ENCODE measurements at places on chromosomes 6 and 20.

- no peak for DNase-seq
Measured at GRCh38 chr6:144661116-144661806, 376.1 kb downstream of the UTRN start.

DNA sequence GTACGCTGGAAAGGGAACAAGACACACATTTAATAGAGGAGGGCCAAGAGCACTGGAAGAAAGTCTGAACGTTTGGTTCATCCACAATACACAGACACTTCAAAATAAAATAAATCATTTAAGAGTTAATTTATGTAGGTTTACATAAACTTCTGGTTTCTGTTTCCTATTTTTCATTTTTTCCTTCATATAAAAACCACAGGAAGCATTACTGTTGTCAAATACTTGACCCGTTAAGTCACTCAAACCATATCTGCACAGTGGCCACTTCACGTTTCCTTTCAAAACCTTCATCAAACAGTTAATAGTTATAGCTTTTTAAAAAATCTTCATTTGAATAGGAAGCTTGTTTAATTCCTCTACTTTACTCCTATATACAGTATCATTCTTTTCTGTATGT is 257.6 kb upstream of the THEMIS start:
- no peak for DNase-seq

GRCh38 chr6:116812051-116812650 is 16.7 kb downstream of the GPRC6A start:
- no peak for DNase-seq

GRCh38 chr6:101011186-101011585 is 130.1 kb upstream of the ASCC3 start:
- DNase-seq: no peak

DNA sequence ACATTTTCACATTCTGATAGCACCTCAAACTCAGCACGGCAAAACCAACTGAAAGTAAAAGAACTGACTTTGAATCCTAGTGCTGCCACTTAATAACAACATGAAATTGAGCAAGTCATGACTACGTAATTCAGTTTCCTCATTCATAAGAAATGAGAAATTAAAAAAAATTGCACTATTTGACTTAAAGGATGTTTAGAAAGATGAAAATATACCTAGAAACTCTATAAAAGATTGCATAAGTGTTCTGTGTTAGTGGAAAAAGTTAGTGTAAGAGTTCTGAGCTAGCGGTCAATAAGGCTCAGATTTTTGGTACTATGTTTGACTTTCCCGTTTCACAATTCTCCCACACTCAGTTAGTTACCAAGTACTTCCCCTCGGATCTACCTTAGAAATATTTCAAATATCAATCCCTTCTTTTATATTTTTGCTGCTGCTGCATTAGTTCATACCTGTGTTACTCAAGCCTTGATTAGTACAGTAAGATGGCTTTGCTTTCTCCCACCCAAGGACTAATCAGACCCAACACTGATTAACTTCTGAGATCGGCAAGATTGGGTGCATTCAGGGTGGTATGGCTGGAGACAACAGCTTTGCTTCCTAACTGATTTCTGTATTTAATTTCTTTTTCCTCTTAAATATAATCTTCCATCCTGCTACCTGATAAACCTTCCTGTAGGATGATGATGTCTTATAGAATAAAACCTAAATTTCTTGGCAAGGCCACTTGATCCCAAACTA is 25.9 kb downstream of the ECHDC1 start:
- DNase-seq: no peak

- DNase-seq: no peak
Measured at GRCh38 chr6:38215651-38216311, 396.3 kb downstream of the ZFAND3 start.

DNA sequence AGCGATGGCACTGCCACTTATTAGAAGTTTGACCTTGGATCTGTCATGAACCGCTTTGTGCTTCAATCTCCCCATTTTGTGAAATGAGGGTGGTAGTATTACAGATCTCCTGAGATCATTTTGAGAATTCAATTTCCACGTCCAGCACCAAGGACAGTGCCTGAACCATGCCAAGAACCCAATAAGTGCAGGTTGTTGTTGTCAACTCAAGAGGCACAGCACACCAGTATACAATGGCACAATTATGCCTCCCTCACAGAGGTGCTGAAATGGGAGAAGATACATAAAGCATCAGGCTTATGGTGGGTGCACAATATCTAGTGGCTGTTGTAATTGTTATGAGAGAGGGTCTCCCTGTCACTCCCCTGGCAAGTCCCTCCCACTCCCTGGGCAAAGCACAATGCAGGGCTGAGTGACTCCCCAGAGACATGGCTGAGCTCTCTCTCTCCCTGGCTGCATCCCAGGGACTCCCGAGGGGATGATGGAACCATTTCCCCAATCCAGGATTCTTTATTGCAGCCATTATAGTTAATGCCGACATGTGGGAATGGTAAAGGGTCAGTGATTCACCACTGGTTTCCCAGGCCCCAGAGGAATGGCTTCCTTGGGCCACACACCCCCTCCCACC is 78.7 kb downstream of the CDH22 start:
- no peak for DNase-seq

DNA sequence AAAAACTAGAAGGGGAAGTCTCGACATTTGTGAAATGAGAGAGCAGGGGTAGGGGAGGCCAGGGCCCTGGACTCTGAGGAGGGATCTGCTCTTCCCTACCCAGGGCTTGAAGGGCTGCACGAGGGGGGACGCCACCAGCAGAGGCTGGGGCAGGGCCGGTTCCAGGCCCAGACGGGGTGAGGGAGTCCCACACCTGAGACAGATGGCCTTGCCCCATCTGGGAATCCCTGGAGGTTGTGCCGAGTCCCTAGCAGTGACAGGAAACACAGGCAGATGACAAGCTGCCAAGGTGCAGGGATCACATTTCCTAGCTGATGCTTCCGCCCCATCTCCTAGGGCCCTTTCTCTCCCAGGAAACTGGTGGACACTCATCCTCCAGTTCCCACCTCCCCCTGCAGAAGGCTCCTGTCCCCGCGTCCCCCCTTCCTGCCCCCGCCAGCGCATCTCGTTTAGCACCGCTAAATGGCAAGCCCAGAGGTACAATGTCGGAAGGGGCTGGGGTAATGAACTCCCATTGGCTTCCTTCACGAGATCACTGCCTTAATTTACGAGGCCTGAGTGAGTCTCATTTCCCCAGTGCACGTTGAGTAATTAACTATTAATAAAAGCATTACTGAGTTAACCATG is 35.2 kb upstream of the CDH22 start:
- no peak for DNase-seq

DNA sequence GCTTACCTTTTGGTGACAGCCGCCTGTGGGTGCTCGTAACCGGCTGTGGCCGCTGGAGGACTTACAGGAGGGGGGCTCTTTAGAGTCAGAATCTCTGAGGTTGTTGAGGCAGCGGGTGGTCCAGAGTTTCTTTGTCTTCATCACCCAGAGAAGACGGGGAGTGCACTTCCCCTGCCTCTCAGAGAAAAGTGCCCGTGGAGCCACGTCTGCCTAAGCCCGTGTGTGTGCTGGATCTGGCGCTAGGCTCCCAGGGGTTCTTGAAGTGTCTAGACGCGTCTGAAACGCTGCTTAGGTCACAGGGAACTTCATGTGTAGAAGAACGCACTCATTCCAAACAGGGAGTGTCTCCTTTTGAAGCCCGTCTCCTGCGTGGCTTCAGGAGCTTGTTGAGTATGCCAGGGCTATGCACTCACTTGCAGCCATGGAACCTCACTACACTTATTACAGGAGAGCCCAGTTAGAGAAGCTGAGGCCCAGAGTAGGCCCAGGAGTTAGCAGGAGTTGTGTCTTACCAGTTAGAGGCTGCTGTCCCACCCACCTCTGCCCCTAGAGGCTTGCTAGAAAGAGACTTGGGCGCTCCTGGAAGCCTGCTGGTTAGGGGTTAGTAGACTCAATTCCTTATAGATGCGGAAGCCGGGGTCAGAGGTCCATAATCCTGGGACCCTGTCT is 1.3 kb downstream of the LSM14B start:
- DNase-seq: no peak

DNA sequence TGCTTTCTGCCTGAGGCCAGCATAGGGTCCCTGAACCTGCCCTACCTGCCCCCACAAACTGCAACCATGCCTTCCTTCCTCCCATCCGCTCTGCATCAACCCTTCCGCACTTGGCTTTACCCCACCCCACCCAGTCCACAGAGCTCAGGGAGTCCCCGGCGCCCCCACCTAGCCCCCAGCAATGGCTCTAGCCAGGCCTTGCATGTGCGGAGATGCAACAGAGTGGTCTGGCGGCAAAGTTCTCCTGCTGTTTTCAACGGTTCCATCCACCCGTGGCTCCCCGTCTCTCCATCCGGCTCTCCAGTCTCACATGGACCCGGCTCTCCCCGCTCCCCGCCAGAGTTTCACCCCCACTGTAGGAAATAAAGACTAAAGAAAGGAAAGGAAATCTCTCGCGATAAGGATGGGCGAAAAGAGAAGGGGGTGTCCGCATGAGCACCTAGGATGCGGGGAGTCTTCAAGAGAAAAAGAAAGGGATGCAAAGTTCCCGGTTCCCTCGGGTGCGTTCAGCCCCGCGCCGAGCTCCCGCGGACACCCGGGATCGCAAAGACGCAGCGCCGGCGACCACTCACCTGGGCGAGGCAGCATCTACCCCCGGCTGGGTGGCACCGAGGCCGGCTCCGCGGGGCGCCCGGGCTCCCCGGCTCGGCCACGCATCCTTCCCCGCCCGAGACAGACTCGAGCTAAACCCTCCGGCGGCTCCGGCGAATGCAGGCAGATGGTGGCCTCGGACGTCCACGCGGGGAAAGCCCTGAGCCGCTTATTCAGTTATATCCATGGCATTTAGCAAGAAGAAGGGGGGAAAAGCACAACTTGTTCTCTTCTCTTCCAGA is 579 bp downstream of the LRFN2 start:
- DNase-seq: no peak

GRCh38 chr6:7687145-7688111 is 38.5 kb upstream of the BMP6 start:
- DNase-seq: no peak

DNA sequence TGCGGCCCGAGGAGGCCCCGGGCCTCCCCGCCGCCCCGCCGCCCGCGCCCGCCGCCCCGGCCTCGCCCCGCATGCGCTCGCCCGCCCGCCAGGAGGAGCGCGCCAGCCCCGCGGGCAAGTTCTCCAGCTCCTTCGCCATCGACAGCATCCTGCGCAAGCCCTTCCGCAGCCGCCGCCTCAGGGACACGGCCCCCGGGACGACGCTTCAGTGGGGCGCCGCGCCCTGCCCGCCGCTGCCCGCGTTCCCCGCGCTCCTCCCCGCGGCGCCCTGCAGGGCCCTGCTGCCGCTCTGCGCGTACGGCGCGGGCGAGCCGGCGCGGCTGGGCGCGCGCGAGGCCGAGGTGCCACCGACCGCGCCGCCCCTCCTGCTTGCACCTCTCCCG is 1.5 kb downstream of the FOXQ1 start:
- no peak for DNase-seq

DNA sequence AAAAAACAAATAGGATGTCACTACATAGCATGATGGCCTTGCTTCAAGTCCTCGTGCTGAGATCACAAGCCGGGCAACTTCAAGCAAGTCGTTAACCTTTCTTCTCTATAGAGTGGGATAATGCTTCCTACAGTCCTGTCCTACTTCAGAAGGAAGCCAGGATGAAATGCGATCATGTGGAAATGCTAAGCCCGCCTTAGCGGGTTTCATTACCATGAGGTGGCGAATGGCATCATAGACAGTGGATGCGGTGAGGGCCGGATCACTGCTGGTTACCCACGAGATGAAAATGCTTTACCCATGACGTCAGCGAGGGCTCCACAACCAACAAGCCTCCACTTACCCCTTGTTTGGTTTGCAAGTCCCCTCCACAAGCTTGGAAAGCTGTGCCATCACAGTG is 206.4 kb downstream of the TBXT start:
- no peak for DNase-seq

DNA sequence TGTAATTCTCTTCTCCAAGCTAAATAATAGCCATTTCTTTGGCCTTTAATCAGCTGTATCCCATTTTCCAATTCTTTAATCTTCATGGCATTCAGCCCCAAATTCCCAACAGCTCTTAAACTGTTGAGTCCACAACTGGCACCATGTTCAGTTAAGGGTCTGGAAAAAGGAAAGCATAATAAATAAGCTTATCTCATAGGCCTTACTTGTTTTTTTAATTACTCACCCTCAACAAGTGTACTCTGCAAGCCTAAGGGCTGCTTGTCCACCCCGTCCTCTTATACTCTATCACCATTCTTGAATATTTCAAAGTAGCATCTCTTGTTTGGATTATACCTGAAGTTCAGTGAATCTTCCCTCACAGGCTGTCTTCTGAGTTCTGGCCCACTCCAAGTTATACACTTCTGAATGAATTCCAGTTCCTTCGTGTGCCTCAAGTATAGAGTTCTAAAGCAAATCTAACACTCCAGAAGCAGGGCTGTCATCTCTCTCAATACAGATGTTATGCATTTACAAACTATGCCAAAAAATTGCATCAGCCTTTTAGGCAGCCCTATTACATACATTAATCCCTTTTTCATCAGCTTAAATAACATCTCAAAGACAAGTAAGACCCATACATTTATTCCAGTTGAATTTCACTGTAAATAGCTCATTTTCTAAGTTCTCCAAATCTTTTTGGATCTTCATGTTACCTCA is 98.7 kb downstream of the COL21A1 start:
- no peak for DNase-seq

DNA sequence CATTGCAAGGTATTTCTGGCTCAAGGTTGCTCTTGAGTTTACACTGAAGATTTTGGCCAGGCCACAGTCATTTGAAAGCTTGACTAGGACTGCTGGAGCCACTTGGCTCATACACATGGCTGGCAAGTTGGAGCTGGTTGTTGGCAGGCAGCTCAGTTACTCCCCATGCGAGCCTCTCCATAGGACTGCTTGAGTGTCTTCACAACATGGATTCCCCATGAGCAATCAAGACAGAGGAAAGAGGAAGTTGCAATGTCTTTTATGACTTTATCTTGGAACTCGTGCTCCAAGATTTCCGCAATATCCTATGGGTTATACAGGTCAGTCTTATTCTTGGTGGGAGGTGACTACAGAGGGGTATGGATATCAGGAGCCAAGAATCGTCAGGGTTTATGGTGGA is 1.4 kb upstream of the MANBAL start:
- DNase-seq: no peak

GRCh38 chr6:113340371-113340770 is 516.8 kb upstream of the MARCKS start:
- no peak for DNase-seq

- no peak for DNase-seq
Measured at GRCh38 chr6:66675906-66676305, 968.9 kb upstream of the EYS start.

GRCh38 chr6:87798393-87799278 is 96.6 kb upstream of the AKIRIN2 start:
- DNase-seq: no peak

GRCh38 chr6:160178271-160178670 is 56.7 kb downstream of the SLC22A1 start:
- DNase-seq: no peak
